Coronary artery (tissue), 2 donors: ENCODE measurements at places on chromosomes 6 and 20.

- DNase-seq = no peak
Measured at GRCh38 chr6:132079286-132079685, 128.1 kb upstream of the CCN2 start.

DNA sequence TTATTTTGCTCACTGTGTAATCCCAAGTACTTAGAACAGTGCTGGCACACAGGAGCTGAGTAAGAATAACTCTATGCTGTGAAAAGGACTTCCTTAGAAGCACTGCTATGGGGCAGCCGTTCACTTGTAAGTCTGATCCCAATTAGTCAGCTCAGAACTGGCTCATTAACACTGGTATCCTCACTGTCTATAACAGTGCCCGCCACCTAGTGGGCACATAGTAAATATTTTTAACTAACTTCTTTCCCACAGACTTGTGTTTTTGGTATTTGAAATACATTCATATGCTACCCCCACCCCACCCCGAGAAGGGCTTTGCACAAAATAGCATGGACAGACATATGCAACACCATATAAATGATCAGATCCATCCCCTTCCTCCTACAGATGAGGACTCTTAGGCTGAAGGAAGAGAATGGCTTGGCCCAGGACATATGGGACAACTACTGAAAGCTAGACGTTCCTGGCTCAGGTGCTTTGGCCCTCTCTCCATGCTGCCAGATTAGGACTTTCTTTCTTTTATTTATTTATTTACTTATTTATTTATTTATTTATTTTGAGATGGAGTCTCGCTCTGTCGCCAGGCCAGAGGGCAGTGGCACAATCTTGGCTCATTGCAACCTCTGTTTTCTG lies 47.1 kb downstream of the DST start:
- DNase-seq = no peak

DNA sequence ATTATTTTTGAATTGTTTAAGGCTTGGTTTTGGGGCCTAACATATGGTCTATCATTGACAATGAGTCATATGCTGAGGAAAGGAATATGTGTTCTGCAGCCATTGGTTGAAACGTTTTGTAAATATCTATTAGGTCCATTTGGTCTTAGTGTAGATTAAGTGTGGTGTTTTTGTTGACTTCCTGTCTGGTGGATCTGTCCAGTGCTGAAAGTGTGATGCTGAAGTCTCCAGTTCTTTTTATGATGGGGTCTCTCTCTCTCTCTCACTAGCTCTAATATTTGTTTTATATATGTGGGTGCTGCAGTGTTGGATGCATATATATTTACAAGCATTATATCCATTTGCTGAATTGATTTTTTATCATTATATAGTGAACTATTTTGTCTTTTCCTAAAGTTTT lies 727.2 kb downstream of the KHDRBS2 start:
- DNase-seq = no peak

GRCh38 chr6:127221201-127221600 lies 45.5 kb upstream of the RNF146 start:
- DNase-seq = no peak

DNA sequence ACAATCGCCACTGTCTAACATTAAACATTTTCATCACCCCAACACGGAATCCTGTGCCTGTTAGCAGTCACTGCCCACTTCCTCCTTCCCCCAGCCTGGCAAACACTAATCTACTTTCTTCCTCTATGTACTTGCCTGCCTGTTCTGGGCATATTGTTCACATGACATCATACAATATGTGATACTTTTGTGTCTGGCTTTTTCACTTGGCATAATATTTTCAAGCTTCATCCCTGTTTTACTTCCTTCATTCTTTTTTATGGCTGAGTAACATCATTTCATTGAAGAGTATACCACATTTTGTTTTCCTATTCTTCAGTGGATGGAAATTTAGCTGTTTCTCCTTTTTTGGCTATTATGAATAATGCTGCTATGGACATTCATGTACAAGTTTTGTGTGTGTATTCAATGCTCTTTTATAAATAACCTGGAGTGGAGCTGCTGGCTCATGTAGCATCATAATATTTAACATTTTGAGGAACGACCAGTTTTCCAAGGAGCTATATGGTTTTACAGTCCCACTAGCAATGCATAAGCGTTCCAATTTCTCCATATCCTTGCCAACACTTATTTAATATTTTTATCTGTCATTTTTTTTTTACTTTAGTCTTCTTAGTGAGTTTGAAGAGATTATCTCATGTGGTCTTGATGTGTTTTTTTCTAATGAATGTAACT lies 360.1 kb downstream of the HDGFL1 start:
- no peak for DNase-seq

DNA sequence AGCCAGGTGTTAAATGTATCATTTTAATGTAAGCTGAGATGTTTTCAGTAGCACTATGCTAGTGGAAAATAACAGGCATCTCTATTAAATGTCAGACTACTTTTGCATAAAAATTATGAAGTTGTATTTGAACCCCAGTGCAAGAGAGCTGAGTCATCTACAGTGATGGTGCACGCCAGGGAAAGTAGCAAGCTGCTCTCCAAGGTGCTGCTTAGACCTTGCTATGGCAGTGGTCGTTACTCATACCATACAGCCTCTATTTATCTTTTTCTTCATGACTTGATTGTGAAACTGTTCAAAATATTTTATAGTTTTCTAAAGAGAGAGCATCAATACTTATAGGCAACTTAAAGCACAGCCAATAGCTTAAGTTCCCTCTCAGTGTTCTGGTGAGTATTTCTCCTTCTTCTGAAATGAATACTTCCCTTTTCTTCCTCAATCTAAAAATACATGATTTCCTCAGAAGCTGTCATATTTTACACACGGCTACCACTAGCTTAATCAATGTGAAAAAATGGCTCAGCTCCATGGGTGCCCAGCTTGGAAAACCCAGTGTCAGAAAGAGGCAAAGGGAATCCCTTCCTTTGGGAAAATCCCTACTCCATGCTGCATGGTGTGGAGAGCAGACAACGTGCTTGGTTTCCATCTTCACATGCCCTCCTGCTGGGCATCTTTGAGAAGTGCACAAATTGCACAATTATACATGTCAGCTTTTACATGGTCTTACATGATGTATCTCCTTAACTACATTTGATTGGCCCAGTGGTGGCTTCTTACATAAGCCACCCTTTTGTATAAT lies 105.6 kb downstream of the ELOVL4 start:
- DNase-seq = no peak

DNA sequence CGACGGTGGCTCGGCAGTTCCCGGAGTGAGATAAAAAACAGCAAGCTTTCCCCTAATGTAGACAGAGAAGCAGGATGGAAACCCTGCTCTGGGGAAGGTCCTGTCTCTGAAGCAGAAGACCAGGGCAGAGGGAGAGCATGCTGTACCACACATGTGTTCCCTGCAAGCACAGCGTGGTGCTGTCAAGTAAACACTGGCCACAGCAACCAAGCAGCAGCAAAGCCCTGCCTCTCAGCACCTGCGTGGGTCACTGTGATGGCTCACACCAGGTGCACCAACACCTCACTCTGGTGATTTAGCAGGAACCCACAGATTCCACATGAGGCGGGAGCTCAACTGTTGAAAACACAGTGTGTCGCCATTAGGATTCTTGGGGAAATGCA lies 65.2 kb upstream of the TXNDC5 start:
- no peak for DNase-seq

DNA sequence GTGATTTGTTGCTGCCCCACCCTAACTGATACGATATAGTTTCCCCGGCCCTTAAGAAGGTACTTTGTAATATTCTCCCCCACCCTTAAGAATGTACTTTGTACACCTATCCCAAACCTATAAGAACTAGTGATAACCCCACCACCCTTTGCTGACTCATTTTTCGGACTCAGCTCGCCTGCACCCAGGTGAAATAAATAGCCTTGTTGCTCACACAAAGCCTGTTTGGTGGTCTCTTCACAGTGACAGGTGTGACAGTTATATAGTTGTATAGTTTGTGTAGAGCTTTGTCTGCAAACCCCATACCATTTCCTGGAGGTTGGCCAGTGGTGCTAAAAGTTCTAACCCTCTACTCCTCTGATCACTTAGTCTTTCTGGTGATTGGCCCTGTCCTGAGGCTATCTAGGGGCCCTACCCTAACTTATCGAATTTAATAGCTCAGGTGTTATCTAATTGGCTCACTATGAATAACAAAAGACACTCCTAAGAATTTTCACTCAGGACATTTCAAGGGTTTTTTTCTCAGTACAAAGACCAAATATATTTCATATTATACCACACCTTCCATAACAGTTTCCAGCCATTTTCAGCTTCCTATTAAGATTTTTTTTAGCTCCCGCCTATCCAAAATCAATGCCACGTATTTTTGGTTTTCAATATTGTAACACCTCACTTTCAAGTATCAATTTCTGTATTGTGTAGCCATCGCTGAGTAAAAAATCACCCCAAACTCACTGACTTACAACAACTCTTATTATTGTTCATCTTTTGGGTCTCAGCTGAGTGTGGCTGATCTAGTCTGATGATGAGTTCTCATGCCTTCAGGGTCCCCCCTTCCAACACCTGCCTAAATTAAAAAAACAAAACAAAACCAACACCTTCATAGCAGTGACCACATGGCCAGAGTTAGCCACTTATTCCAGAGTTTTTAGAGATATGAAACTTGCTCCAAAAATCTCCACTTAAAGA lies 9.8 kb upstream of the BTN1A1 start:
- no peak for DNase-seq

GRCh38 chr20:56762829-56763228 lies 133.7 kb downstream of the TFAP2C start:
- DNase-seq = no peak

- DNase-seq = no peak
Measured at GRCh38 chr6:47836046-47836445, 54.2 kb downstream of the OPN5 start.

DNA sequence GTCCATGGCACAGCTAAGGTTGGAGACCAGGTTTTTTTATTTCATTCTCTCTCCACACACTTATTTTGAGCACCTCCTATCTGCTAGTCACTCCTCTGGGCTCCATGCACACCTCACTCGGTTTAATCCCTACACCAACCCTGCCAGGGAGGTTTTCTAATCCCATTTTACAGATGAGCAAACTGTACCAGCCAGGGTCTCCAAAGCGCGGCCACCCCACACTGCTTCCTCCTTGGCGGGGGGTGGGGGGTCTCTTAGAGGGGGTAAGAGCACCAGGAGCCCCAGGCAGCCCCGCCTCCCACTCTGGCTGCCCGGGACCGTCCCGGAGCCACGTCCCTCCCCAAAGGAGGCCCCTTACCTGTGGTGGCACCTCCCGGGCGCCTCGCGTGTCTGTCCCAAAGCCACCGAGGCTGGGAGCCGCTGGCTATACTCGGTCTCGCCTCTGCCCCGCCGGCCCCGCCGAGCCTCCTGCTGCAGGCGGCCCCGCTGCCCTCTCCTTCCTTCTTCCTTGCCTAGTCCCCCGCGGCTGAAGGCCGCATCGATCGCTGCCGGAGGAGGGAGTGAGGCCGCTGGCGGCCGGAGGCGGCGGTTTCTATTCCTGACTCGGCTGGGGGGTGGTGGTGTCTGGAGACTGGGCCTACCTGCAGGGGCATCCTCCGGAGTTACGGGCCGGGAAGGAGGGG lies at the start of gene KCNS1:
Gene KCNS1 (minus strand): TSS at position 565 of the 683 bp plus-strand sequence. CDS start 1,891 bp downstream, outside the sequence.
- no peak for DNase-seq

DNA sequence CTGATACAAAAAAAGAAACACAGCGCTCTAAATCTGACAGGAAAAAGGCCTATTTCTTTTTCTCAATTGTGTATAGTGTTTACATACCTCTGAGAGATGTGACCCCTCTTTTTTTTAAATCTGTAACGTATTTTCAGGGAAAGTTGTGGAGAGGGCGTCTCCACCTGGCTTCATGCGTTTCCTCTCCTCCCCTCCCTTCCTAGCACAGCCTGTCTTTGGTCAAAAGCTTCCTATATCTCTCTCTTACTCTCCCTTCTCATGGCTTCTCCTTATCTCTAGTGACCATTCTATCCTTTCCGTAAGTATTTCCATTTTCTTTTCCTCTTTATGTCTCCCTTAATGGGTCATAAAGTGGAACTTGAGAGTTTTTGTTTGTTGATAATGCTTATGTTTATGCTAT lies 458.9 kb downstream of the HACE1 start:
- no peak for DNase-seq

GRCh38 chr6:169665289-169665688 lies 36.5 kb downstream of the WDR27 start:
- no peak for DNase-seq

GRCh38 chr20:63344616-63345327 lies 16.4 kb downstream of the CHRNA4 start:
- no peak for DNase-seq

GRCh38 chr6:52053038-52053695 lies 34.2 kb downstream of the PKHD1 start:
- DNase-seq = no peak

DNA sequence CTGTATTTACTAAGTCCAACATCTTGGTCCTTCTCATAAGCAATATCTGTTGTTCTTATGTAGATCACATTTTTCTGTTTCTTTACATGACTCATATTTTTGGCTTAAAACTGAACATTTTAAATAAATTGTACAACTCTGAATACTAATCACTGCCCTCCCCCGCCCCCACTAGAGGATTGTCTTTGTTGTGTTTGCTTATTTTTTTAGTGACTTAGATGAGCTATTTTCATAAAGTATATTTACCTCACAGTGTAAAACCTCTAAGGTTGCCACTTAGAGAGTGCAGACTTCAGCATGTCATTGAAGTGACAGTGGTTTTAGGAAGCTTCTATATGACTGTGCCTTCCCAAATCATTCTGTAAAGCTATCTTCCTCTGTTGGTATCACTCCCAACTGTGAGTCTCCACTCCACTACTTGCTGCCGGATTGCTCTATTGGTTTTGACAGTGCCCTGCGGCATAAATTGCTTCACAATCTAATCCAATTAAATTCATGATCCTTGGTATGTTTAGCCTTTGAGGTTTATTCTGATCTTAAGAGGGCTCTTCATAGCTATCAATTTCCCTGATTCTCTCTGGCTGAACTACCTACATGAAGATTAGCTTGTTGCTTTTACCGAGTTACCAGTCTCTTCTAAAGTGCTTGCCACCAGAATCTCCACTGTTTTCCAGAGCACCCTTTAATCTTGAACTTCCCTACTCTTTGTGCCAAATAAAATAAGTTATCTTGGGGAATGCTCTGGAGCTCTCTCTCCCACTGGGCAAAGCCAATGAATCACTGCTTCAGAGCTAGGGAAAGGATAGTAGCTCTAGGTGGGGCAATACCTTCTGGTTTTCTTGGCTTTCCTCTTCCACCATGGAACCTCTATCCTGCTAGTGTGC lies 33.0 kb downstream of the SPTLC3 start:
- no peak for DNase-seq
